M059J (cell line): ENCODE measurements at places on chromosomes 3 and 15. TPM values are rescaled to one million over a fixed set of nuclear protein-coding genes. Genes with fewer than 3 reads are reported as not detected.

- DNase-seq, result no peak
Observed at GRCh38 chr3:168187233-168187632, 91.5 kb upstream of the GOLIM4 start.

- peak; percentile 36 for DNase-seq
Observed at GRCh38 chr3:174162550-174162949, 696.6 kb upstream of the NAALADL2 start.

DNA sequence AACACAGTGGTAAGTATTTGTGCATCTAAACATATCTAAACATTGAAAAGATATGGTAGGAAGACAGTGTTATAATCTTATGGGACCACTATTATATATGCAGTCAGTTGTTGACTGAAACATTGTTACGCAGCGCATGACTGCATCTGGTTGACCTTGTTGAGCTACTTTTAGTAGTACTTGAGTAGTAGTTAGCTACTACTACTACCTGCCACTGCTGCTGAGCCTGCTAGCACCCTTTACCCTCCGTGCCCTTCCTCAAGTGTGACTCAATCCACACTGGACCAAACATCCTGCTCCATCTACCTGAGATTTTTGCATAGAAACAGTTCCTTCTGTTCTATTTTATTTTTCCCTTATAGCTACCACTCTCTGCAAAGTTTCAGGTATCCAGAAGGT, 123.6 kb upstream of the STRIT1 start:
- DNase-seq, result no peak

DNA sequence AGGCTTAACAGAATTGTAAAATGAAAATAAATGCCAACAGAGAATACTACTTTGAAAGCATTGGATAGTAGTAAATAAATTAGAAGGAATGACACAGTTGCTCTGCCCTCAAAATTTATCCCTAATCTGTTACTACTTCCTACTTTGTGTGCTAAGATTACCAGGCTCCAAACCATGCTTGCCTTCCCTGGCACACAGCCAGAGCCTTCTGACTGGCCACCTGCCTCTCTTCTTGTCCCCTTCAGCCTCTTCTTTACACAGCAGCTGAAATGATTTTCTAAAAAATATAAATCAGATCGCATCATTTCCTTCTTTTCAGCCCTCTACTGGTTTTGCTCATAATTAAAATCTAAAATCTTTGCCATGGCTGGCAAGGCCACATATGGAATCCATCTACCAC, 334.1 kb downstream of the FHIT start:
- DNase-seq, result no peak

DNA sequence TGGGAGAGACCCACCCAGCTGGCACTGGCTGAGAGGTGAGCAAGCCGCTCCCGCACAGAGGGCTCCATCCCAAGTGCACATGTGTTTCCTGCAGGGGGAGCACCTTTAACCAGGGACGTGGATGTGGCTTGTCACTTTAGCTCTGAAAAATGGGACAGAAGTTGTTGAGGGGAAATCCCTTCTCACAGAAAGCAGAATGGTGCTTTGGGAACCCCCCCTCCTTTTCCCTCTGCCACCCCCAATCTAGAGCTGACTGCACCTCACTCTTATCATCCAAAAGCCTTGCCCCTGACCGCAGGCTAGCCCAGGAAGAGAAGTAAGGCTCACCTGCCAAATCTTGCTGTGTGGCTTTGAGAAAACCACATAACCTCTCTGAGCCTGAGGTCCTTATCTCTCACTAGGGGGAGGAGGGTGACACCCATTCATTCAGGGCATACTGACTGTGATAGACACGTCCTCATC, 77.9 kb downstream of the RPN1 start:
- DNase-seq, result peak; percentile 26

- no peak for DNase-seq
Observed at GRCh38 chr3:149267565-149267964, 45.9 kb upstream of the CP start.

DNA sequence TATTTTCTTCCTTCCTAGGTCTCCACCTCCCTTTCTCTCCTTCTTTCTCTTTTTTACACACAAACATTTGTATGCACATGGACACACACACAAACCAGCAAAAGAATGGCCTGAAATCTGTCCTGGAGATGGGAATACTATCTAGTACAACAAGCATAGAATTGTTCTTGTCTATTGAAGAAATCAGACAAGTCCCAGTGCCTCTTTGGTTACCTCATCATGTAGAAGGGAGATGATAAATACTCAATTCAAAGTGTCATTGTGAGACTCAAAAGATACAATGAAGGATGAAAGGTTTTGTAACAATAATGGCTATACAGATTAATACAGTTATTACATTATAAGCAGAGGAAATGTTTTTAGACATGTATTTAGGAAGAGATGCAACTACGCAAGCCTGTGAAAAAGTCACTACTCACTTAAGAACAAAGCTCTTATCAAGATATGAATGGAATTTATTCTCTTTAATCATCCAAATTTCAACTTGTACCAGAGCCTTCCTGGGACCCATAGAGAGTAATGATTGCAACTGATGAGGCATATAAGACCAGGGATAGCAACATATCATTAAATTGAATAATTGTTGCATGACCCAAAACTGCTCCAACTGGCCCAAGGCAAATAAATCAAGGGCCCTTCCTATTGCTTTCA, 43.2 kb downstream of the P3H2 start:
- no peak for DNase-seq

GRCh38 chr15:77819851-77820728, 187.4 kb upstream of the LINGO1 start:
- peak; percentile 29 for DNase-seq

GRCh38 chr15:83365370-83365938, 81.0 kb upstream of the BNC1 start:
- peak; percentile 49 for DNase-seq

GRCh38 chr3:138127636-138128365, 4.4 kb downstream of the A4GNT start:
- no peak for DNase-seq

DNA sequence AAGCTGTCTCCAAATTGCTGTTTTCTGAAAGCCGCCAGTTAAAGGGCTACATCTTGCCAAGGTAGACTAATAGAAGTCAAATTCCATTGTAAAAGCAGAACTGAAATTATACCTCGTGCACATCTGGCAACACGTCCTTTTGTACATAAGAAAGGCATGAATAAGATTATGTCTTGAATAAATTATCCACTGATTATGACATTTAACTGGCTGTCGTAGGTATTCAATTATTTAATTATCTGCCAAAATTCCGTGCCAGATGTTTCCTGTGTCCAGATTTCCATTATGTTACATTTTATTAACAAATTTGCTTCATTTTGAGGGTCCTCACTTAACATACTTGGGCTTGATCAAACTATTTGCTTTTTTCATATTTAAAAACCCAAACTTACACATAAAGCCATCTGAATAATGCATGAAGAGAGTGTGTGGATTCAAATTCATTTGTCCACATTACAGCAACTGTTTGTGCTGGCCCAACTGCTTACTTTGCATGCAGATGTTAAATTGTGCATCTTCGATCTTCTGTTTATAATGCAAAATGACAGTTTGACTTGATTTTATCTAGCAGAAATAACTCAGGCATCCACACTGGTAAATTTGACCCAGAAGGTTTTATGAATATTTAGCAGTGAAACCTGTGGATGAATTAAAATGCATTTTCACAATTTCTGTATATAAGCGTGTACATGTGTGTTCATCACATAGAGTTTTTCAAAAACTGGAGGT, 701.5 kb downstream of the ZNF385D start:
- no peak for DNase-seq

DNA sequence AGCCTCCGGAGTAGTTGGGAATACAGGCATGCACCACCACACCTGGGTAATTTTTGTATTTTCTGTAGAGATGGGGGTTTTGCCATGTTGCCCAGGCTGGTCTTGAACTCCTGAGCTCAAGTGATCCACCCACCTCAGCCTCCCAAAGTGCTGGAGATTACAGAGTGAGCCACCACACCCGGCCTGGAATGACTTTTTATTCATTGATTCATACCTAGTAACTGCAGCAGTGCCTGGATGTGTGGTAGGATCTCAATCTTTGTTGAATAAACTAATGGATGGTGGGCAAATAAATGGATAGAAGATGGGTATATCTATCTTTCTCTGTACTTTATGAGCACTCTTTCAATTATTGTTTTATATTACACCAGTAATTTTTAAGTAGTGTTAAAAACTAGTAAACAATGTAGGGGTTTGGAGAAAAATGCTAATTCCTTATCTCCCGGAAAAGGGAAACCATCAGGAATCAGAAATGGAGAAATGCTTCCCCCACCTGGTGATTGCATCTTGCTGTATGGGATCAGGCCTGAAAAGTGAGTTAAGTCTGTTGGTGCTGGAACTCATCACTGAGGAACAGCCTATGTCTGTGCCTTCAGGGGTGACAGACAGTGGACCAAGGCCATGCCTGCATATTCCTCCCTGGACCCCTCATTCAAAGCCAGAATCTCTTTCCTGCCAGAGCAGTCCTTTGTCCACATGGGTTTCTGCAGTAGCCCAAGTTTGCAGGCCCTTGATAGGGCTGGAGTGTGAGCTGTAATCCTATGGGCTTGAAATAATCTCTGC, 161.0 kb upstream of the CTDSPL start:
- no peak for DNase-seq

DNA sequence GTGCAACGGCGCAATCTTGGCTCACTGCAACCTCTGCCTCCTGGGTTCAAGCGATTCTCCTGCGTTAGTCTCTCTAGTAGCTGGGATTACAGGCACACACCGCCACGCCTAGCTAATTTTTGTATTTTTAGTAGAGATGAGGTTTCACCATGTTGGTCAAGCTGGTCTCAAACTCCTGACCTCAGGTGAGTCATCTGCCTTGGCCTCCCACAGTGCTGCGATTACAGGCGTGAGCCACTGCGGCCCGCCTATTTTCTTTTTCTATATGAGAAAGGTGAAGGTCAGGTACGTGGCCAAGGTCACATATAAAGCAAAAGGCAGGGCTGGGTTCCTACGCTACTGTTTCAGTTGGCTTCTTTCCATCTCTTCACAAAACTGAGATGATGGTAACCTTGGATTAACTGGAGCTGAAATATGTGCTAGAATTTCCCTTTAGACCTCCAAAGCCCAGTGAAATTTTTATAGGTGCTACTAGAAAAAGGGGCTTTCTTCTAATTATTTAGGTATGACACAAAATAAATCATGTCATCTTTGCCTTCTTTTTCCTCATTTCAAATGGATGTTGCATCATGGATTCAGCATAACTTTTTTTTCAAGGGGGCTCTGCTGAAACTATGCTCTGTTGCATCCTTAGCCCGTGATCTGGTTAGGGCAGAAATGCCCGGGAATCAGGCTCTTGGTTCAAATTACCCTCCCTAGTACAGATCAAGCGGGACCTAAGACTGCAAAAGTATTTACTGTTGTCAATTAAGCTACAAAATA, 68.5 kb downstream of the MYO1E start:
- DNase-seq, result peak; percentile 87

- DNase-seq, result peak; percentile 88
Observed at GRCh38 chr3:23600167-23600871, 205.4 kb upstream of the UBE2E1 start.

- DNase-seq, result peak; percentile 58
Observed at GRCh38 chr15:55389264-55389607, 18.9 kb downstream of the CCPG1 start.

DNA sequence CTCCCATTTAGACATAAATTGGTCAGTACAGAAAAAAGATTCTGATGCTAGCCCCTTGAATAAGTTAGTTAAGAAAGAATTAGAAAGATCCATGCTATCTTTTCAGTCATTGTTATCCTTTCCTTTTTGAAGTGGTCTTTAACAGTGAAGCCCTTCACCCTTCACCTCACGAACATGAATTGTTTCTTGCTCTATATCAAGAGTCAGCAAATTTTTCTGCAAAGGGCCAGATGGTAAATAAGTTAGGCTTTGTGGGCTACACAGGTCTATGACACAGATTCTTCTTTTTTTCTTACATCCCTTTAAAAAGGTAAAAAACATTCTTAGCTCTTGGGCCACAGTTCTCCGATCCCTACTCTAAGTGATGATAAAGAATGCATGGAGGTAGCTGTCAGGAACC, 74.9 kb downstream of the DMXL2 start:
- no peak for DNase-seq

GRCh38 chr3:113771993-113772392, 25.2 kb downstream of the ATP6V1A start:
- no peak for DNase-seq

GRCh38 chr3:67248726-67249125, 250.6 kb downstream of the KBTBD8 start:
- no peak for DNase-seq

DNA sequence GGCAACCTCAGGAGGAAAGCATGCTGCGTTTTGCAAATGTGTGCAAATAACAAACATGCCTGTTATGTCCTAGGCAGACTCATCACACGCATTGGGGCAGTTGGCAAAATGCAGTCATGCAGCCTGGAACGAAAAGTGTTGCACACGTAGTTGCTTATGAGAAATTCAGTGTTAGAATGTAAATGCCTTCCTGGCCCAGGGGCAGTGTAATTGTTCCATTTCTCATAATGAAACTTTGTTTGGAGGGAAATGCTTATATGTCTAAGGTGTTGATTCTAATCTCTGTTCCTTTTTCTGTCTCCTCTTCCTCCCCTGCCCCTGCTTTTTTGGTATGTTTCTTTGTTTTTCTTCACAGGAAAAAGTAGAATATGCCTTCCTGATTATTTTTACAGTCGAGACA, 156.0 kb downstream of the CACNA1D start:
- no peak for DNase-seq

- peak; percentile 37 for DNase-seq
Observed at GRCh38 chr15:85793641-85794597, 806 bp downstream of the KLHL25 start.

DNA sequence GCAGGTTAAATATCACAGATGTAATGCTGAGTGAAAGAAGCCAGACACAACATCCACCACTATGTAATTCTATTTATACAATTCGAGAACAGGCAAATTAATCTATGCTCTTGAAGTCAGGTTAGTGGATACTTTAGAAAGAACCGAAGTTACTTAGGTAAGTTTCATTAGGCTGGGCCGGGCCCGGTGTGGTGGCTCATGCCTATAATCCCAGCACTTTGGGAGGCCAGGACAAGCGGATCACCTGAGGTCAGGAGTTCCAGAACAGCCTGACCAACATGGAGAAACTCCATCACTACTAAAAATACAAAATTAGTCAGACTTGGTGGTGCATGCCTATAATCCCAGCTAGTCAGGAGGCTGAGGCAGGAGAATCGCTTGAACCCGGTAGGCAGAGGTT, 1105.7 kb downstream of the NSUN3 start:
- no peak for DNase-seq

Gene SPINK8
- not detected in 2 replicates for total RNA-seq

Gene GRAMD2A
- 0.34 and 0.44 TPM in 2 replicates for total RNA-seq

Gene GOLGA6L4
- not detected in 2 replicates for total RNA-seq

Gene C2CD4A
- total RNA-seq, result 0.05 TPM in 1 of 2 replicates, not detected in the other

Gene GOLGA8G
- total RNA-seq, result 0.07 and 0.12 TPM in 2 replicates

Gene MESP2
- total RNA-seq, result 0.15 and 0.62 TPM in 2 replicates

Gene MFGE8
- 83.4 and 99.0 TPM in 2 replicates for total RNA-seq

Gene PYGO1
- total RNA-seq, result 4.8 and 5.4 TPM in 2 replicates

Gene SOX2
- total RNA-seq, result 1.6 and 2.0 TPM in 2 replicates

Gene AADACL2
- total RNA-seq, result not detected in 2 replicates

Gene GOLGA8S
- total RNA-seq, result not detected in 2 replicates

Gene RTP1
- total RNA-seq, result not detected in 2 replicates

Gene MB21D2
- total RNA-seq, result 28.3 and 35.0 TPM in 2 replicates

Gene ATP8B4
- total RNA-seq, result 0.89 and 2.1 TPM in 2 replicates

Gene CAPN3
- total RNA-seq, result 0.34 TPM in 1 of 2 replicates, not detected in the other
